Activated CD8-positive, alpha-beta memory T cell treated with anti-CD3 and anti-CD28 coated beads, Interleukin-2, amount 10 ng/mL, durations not matched to agents 7 days and 5 days (primary cell): ENCODE measurements at places on chromosomes 7 and 10. TPM values are rescaled to one million over a fixed set of nuclear protein-coding genes. Genes with fewer than 3 reads are reported as not detected.

DNA sequence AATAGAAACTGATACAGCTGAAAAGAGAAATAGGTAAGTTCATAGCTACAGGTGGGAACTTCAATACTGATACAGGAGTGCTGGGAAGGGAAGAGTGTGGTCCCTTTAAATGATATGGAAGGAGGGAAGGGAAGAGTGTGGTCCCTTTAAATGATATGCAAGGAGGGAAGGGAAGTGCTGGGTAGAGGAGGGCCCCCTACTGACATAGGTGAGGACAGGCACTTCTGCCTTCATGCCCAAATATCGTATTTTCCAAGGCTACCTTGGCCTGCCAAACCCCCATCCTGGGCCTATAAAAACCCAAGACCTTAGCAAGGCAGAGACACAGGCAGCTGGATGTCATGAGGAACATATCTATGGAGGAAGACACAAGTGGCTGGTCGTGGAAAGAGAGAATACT lies 92.3 kb downstream of the MAGI2 start:
- H3K4me3 ChIP-seq = no peak overlapping the region
- H3K4me1 ChIP-seq = no peaks in the 10 kb centered on the region
- no peak overlapping the region for H3K27ac ChIP-seq
- DNase-seq = no peak
- no peaks in the 10 kb centered on the region for H3K27me3 ChIP-seq

- H3K4me1 ChIP-seq = no peaks in the 10 kb centered on the region
- H3K4me3 ChIP-seq = no peak overlapping the region
- no peak overlapping the region for H3K27ac ChIP-seq
- peaks cover 13% of the 10 kb centered on the region for H3K27me3 ChIP-seq
Measured at GRCh38 chr10:117224881-117225280, 16.0 kb upstream of the SLC18A2 start.

DNA sequence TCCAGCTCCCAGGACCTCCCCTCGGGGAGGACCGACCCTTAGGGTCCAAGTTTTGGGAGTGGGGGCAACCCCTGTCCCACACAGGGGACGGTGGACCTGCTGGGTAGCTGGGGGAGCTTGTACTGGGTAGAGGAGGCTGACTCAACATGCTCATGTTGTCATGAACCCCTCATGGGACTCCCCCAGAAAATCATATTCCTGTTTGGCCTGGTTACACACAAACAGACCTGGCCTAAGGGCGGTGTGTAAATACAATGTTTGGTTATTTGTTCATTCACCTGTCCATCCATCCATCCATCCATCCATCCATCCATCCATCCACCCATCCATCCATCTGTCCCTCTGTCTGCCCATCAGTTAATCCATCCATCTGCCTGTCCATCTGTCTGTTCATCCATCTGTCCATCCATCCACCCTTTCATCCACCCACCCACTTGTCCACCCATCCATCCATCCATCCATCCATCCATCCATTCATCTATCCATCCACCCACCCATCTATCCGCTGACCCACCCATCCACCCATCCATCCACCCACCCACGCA lies 92.9 kb downstream of the DNAJB6 start:
- DNase-seq = no peak
- H3K27ac ChIP-seq = no peak overlapping the region
- peaks cover 3% of the 10 kb centered on the region for H3K27me3 ChIP-seq
- H3K36me3 ChIP-seq = no peaks in the 10 kb centered on the region

- H3K4me3 ChIP-seq = peak overlapping the region; percentile 94
- peaks cover 56% of the 10 kb centered on the region for H3K4me1 ChIP-seq
- H3K27ac ChIP-seq = peak overlapping the region; percentile 92
- DNase-seq = no peak
- H3K36me3 ChIP-seq = peaks cover 22% of the 10 kb centered on the region
Measured at GRCh38 chr7:128454808-128455542, 703 bp upstream of the HILPDA start.

DNA sequence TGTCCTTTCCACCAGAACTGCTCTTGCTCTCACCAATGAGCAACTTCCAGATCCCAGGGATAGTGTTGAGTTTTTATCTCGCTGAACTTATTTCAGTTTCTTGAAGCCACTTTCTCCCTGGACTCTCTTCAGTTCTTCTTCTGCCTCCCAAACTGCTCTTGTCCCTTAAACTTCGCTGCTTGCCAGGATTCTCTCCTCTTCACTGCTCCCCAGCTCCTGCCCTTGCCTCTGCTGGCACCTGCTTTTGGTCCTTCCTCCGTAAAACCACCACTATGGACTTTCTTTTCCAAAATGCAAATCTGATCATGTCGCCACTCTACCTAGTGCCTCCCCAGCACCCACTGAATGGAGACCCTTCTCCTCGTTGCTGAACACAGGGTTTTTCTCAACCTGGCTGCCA lies 92.8 kb upstream of the PALS2 start:
- no peak overlapping the region for H3K27ac ChIP-seq
- no peak for DNase-seq
- H3K4me1 ChIP-seq = no peaks in the 10 kb centered on the region
- H3K36me3 ChIP-seq = no peaks in the 10 kb centered on the region
- peaks cover 27% of the 10 kb centered on the region for H3K27me3 ChIP-seq
- H3K4me3 ChIP-seq = no peak overlapping the region

GRCh38 chr10:44422570-44423101 lies 37.7 kb upstream of the CXCL12 start:
- no peak overlapping the region for H3K27ac ChIP-seq
- H3K4me3 ChIP-seq = no peak overlapping the region
- no peaks in the 10 kb centered on the region for H3K4me1 ChIP-seq
- no peaks in the 10 kb centered on the region for H3K27me3 ChIP-seq
- no peaks in the 10 kb centered on the region for H3K36me3 ChIP-seq

GRCh38 chr7:117308891-117309290 lies 14.0 kb downstream of the WNT2 start:
- peaks cover 13% of the 10 kb centered on the region for H3K27me3 ChIP-seq
- H3K4me1 ChIP-seq = no peaks in the 10 kb centered on the region
- H3K4me3 ChIP-seq = no peak overlapping the region
- H3K27ac ChIP-seq = no peak overlapping the region

DNA sequence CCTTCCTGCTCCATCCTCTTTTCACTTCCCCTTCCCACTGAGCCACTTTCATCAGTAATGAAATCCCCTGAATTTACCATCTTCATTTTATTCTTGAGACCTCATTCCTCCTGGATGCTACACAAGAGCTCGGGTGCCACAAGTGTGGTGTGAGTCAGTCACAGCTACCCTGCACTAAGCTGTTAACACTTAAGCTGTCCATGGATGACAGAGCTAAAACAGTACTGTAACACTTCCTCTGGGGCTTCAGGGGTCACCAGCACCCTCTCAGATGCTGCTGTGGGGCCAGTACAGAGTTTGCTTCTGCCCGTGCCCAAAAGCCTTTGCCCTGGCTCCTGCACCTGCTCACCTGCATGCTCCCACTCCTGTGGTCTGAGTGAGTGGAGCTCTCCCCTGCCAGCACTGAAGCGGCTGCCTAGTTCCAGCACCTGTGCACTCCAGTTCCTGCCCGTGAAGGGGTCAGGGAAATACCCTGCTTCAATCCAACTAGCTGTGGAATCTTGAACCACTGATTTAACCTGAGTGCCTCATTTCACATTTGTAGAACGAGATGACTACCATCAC lies 71.9 kb downstream of the POT1 start:
- H3K4me1 ChIP-seq = no peaks in the 10 kb centered on the region
- H3K36me3 ChIP-seq = peaks cover 14% of the 10 kb centered on the region
- H3K27me3 ChIP-seq = no peaks in the 10 kb centered on the region
- DNase-seq = no peak

GRCh38 chr10:80462299-80462980 lies 8.3 kb downstream of the TSPAN14 start:
- DNase-seq = no peak
- H3K36me3 ChIP-seq = peaks cover 20% of the 10 kb centered on the region
- peak overlapping the region; percentile 78 for H3K27ac ChIP-seq
- H3K27me3 ChIP-seq = no peaks in the 10 kb centered on the region
- peak overlapping the region; percentile 33 for H3K4me3 ChIP-seq
- H3K4me1 ChIP-seq = peaks cover 98% of the 10 kb centered on the region

- H3K27me3 ChIP-seq = no peaks in the 10 kb centered on the region
Measured at GRCh38 chr10:119455609-119456434, 86.7 kb downstream of the RGS10 start.

- H3K36me3 ChIP-seq = no peaks in the 10 kb centered on the region
- no peaks in the 10 kb centered on the region for H3K4me1 ChIP-seq
- no peak overlapping the region for H3K4me3 ChIP-seq
- H3K27ac ChIP-seq = no peak overlapping the region
- no peak for DNase-seq
Measured at GRCh38 chr7:34207810-34208209, 302.5 kb downstream of the BMPER start.

DNA sequence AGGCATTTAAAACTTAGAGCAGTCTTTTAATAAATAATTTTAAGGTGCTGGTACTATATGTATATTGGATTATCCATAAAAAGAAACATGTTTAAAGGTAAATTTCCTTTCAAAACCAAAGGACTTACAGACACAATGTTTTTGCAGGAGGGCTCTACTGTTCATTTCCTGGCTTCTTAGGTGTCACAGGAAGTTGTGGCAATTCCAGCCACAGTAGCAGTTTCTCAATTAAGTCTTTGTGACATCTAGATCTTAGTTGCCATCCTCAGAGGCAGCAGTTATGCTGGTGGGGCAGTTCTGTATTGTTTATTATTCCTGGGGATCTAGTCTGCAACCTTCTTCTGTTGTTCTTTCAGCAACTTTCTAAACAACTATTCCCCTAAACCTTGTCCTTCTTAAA lies 460.1 kb downstream of the MAGI2 start:
- H3K4me3 ChIP-seq = no peak overlapping the region
- no peaks in the 10 kb centered on the region for H3K36me3 ChIP-seq
- DNase-seq = no peak
- peaks cover 3% of the 10 kb centered on the region for H3K4me1 ChIP-seq
- no peak overlapping the region for H3K27ac ChIP-seq

DNA sequence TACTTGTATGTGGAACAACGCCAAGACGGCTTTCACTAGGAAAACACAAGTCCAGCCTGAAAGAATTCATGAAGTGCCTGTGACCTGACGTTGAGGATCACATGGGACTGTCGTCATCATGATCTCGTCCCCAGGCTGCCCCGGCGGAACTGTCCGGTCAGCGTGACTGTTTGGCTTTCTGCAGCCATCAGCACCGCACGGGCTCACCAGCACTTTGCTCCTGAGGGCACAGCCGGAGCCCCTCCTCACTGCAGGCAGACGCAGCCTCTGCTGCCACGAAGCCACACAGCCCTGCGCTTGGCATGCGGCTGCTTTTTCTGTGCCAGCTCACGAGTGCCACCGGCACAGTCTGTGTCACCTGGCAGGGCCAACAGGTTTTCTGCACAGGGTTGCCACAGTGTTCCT lies 9.4 kb upstream of the GET4 start:
- DNase-seq = no peak
- H3K4me1 ChIP-seq = no peaks in the 10 kb centered on the region
- H3K27ac ChIP-seq = no peak overlapping the region
- H3K4me3 ChIP-seq = no peak overlapping the region

GRCh38 chr10:101323495-101323894 lies 30.5 kb upstream of the BTRC start:
- H3K36me3 ChIP-seq = no peaks in the 10 kb centered on the region
- H3K4me1 ChIP-seq = no peaks in the 10 kb centered on the region
- DNase-seq = no peak
- no peak overlapping the region for H3K27ac ChIP-seq
- no peak overlapping the region for H3K4me3 ChIP-seq

- H3K4me1 ChIP-seq = no peaks in the 10 kb centered on the region
- peaks cover 1% of the 10 kb centered on the region for H3K36me3 ChIP-seq
- H3K27ac ChIP-seq = no peak overlapping the region
- peaks cover 3% of the 10 kb centered on the region for H3K27me3 ChIP-seq
- no peak overlapping the region for H3K4me3 ChIP-seq
Measured at GRCh38 chr10:89609833-89610346, 35.2 kb downstream of the PANK1 start.

DNA sequence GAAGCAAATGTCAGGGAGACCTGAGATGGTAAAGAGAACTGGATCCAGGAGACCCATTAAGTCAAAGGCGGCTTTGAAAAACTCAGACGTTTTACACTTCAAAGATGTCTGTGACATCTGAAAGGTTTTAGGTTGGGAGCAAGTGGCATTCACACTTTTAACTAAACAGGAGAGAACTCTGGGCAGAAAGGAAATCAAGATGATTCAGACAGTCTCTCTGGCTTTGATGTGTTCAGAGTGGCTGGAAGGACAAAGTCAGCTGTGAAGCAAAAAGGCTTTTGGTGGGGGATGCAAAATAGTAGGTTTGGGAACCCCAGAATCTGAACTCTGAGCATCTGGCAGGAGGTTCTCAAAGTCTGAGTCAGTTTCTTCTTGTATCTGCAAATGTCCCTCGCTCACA lies 66.6 kb downstream of the PRKCQ start:
- no peak for DNase-seq
- H3K4me1 ChIP-seq = peaks cover 59% of the 10 kb centered on the region
- H3K4me3 ChIP-seq = no peak overlapping the region

DNA sequence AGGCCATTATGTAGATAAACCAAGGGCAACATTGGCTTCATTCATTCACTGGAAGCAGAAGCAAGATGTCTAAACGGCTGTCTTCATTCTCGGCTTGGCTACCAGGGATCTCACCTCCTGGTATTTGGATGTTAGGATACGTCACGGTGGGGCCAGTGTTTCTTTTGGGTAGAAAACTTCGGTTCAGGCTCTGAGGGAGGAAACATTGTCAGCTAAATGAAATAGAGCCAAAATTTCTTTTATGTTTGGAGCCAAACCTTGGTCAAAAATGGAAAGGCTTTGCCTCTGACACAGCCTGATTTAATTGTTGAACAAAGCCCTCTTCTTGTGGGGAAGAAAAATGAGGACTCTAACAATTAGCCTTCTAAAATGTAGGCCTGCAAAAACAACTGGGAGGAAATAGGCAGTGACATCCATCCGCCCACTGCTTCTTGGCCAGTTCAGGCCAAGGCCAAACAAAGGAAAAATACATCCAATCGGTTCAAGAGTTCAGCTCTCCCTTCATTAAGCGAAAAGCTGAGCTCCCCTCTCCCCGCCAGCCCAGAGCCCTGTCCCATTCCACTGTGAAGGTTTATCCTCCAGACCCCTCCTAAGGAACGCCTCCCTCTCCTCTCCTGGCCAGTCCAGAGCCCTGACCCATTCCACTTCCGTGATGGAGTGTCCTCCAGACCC lies 44.4 kb downstream of the PFKFB3 start:
- no peaks in the 10 kb centered on the region for H3K4me1 ChIP-seq
- H3K36me3 ChIP-seq = peaks cover 1% of the 10 kb centered on the region
- H3K4me3 ChIP-seq = no peak overlapping the region
- H3K27ac ChIP-seq = no peak overlapping the region
- H3K27me3 ChIP-seq = no peaks in the 10 kb centered on the region

The FANK1 gene
- total RNA-seq = not detected

The GJD4 gene
- total RNA-seq = not detected

The ASIC3 gene
- 3.9 TPM for total RNA-seq
